Glutamatergic neuron (in vitro differentiated cells): ENCODE measurements at places on chromosomes 16 and 17. TPM values are rescaled to one million over a fixed set of nuclear protein-coding genes. Genes with fewer than 3 reads are reported as not detected.
A peak's percentile ranks its signal among the peaks of the same experiment; 100 is the strongest.

- DNase-seq, result no peak
- H3K36me3 ChIP-seq, result peaks cover 6% of the 10 kb centered on the region
- no peak overlapping the region for H3K27ac ChIP-seq
- H3K4me3 ChIP-seq, result no peak overlapping the region
- H3K27me3 ChIP-seq, result no peaks in the 10 kb centered on the region
- H3K4me1 ChIP-seq, result no peaks in the 10 kb centered on the region
These were observed 83.8 kb upstream of the PMFBP1 start for GRCh38 chr16:72255786-72256185.

- no peak for DNase-seq
- H3K27ac ChIP-seq, result peak overlapping the region; percentile 31
- H3K27me3 ChIP-seq, result peaks cover 3% of the 10 kb centered on the region
- peaks cover 11% of the 10 kb centered on the region for H3K4me1 ChIP-seq
These were observed 12.9 kb downstream of the PTRH2 start for GRCh38 chr17:59694344-59694743.

DNA sequence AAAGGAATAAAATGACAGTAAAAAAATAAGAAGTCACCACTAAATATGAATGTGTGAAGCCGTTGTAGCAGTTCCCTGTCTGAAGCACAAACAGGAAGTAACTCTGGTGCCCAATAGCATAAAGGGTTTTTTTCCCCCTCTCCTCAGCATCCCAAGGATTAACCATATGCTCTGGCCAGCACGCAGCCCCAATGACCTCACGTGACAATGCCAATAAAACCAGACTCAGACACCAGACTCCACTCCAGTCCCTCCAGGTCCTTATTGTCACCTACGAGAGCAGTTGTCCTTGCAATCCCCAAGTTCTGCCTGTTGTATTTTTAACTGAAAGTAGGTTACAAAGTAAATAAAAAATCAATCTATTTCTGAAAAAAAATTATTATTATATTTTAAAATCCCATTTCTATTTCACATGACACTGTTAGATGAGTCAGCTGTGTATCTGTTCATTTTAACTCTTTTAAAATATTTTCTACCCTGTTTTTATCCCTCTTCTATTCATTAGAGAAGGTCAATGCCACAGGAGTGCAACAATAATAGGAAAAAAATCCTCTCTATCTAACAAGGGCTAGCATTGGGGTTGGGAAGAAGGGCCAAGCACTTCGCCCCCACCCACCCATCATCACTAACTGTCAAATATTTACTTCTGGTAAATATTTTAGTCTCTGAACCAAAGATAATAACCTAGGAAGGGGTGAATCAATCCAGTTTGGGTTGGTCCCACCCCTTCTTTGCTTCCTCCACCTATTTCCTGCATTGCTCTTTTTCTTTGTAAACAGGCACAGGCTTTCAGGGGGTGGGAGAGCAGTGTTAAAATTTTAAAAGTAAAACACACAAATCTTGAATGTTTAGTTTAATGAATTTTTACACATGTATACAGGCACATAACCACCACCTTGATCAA lies 6.6 kb downstream of the PRAC1 start:
- H3K4me3 ChIP-seq, result no peak overlapping the region
- peaks cover 19% of the 10 kb centered on the region for H3K27me3 ChIP-seq
- no peak overlapping the region for H3K27ac ChIP-seq
- DNase-seq, result no peak

DNA sequence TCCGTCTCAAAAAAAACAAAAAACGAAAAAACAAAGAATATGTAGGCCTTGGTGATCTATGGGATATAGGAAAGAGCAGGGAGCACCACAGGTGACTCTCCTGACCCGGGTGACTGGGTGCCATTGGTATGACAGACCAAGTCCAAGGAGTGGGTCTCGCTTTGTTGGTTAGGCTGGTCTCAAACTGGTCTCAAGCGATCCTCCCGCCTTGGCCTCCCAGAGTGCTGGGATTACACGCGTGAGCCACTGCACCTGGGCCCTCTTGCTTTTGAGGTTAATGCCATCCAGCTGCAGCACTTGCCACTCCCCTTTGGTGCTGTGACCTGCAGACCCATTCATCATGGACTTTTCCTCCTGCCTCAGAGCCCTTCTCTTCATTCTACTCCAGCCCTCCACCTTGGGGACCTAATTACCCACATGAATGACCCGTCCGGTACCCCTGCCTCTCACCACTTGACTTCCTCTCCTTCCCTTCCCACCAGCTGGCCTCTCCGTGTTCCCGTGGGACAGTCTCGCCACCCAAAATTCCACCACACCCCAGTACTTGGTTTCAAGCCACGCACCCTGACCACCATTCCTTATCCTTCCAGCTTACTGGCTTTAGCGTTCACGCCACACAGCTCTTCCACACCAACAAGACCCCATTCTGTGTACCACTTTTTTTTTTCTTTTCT lies 3.2 kb upstream of the UBE2G1 start:
- no peak overlapping the region for H3K4me3 ChIP-seq
- peaks cover 10% of the 10 kb centered on the region for H3K27me3 ChIP-seq
- H3K27ac ChIP-seq, result peak overlapping the region; percentile 52
- no peak for DNase-seq
- H3K36me3 ChIP-seq, result peaks cover 5% of the 10 kb centered on the region
- peaks cover 4% of the 10 kb centered on the region for H3K4me1 ChIP-seq

- no peak overlapping the region for H3K27ac ChIP-seq
- no peaks in the 10 kb centered on the region for H3K36me3 ChIP-seq
- DNase-seq, result no peak
- no peak overlapping the region for H3K4me3 ChIP-seq
- peaks cover 8% of the 10 kb centered on the region for H3K4me1 ChIP-seq
These were observed 42.5 kb upstream of the CBFA2T3 start for GRCh38 chr16:89019511-89019910.

- peaks cover 2% of the 10 kb centered on the region for H3K4me1 ChIP-seq
- no peak overlapping the region for H3K4me3 ChIP-seq
- DNase-seq, result no peak
- H3K27ac ChIP-seq, result peak overlapping the region; percentile 5
- peaks cover under 1% of the 10 kb centered on the region for H3K36me3 ChIP-seq
These were observed 44.4 kb upstream of the GPRC5B start for GRCh38 chr16:19929062-19929511.

GRCh38 chr16:85349365-85350145 lies 237.3 kb upstream of the CIBAR2 start:
- peaks cover 14% of the 10 kb centered on the region for H3K27me3 ChIP-seq
- H3K4me3 ChIP-seq, result no peak overlapping the region
- peaks cover 44% of the 10 kb centered on the region for H3K4me1 ChIP-seq
- DNase-seq, result no peak
- peak overlapping the region; percentile 44 for H3K27ac ChIP-seq

- peaks cover 12% of the 10 kb centered on the region for H3K27me3 ChIP-seq
- H3K4me3 ChIP-seq, result no peak overlapping the region
- peaks cover 22% of the 10 kb centered on the region for H3K36me3 ChIP-seq
- DNase-seq, result no peak
These were observed 8.0 kb upstream of the LGALS9 start for GRCh38 chr17:27622986-27623385.

GRCh38 chr17:35586569-35587073 lies 501 bp upstream of the AP2B1 start:
- H3K27ac ChIP-seq, result peak overlapping the region; percentile 100
- H3K36me3 ChIP-seq, result no peaks in the 10 kb centered on the region
- H3K4me1 ChIP-seq, result peaks cover 14% of the 10 kb centered on the region

GRCh38 chr17:81483085-81483861 lies 29.3 kb downstream of the ACTG1 start:
- peak overlapping the region; percentile 81 for H3K4me3 ChIP-seq
- H3K27ac ChIP-seq, result peak overlapping the region; percentile 81
- H3K36me3 ChIP-seq, result no peaks in the 10 kb centered on the region
- H3K27me3 ChIP-seq, result peaks cover 16% of the 10 kb centered on the region

GRCh38 chr17:9148905-9149525 lies 127.7 kb downstream of the NTN1 start:
- no peak overlapping the region for H3K27ac ChIP-seq
- H3K27me3 ChIP-seq, result peaks cover 5% of the 10 kb centered on the region
- DNase-seq, result no peak
- no peak overlapping the region for H3K4me3 ChIP-seq
- peaks cover 9% of the 10 kb centered on the region for H3K4me1 ChIP-seq

- peaks cover 3% of the 10 kb centered on the region for H3K27me3 ChIP-seq
- no peaks in the 10 kb centered on the region for H3K36me3 ChIP-seq
- H3K27ac ChIP-seq, result no peak overlapping the region
- no peaks in the 10 kb centered on the region for H3K4me1 ChIP-seq
These were observed 15.4 kb downstream of the ZFPM1 start for GRCh38 chr16:88468275-88469129.

DNA sequence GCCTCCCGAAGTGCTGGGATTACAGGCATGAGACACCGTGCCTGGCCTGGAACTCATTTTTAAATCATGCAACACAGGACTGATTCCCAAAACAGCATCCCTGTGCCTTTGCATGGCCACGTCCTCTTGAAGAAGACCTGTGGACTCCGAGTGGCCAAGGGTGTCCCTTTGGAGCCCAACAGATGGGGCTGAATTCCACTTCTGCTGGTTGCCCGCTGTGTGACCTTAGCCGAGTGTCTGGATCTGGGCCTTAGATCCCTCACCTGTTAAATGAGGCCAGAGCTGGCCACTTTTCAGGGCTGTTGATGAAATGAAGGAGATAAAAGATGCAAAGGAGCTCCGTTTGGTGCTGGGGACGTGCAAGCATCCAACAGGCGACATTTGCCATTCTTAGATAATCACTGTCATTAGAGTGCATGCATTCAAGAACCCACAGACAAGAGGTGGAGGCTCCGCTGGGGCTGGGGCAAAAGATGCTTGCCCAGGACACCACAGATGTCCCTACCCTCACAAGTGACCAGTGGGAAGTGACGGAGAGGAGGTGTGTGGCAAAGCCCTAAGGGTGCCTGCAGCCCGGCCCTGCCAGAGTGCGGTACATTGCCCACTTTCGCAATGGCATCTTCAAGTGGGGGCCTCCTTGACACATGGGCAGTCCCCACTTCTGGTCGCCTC lies 354.1 kb upstream of the TNRC6C start:
- H3K27ac ChIP-seq, result no peak overlapping the region
- no peaks in the 10 kb centered on the region for H3K36me3 ChIP-seq
- no peak overlapping the region for H3K4me3 ChIP-seq
- H3K4me1 ChIP-seq, result peaks cover 19% of the 10 kb centered on the region
- H3K27me3 ChIP-seq, result peaks cover 14% of the 10 kb centered on the region

DNA sequence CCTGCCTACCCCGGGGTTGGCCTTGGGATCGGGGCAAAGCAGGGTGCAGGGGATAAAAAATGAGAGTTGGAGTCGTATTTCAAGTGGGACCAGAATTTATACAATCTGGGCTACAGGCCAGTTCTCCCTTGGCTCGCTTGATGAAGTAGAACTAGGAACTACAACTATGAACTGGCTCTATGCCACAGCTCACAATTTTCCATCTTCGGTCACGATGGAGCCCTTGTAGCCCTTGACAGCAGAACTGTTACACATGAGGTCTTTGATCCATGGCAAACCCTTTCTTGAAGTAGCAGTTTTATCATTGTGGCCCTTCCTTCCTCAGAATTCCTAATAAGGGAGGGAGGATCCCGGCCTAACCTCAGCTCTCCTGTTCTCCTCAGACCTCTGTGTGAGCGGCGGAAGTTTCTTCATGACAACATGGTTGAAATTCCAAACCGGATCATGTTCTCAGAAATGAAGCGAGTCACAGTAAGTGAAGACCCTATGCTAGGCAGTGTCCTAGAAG lies 17.1 kb downstream of the LIG3 start:
- no peaks in the 10 kb centered on the region for H3K36me3 ChIP-seq
- H3K4me3 ChIP-seq, result no peak overlapping the region
- H3K27ac ChIP-seq, result no peak overlapping the region
- no peak for DNase-seq

Gene HOXB6
- not detected for total RNA-seq

Gene NT5C
- 40.4 TPM for total RNA-seq

Gene FOXJ1
- not detected for total RNA-seq

Gene SOST
- not detected for total RNA-seq

Gene INCA1
- 0.44 TPM for total RNA-seq
